Lower leg skin (tissue), 4 donors: ENCODE measurements at places on chromosomes 2 and 18. TPM values are rescaled to one million over a fixed set of nuclear protein-coding genes. Genes with fewer than 3 reads are reported as not detected.

The DPP10 gene
- not detected for total RNA-seq

The ANKRD53 gene
- not detected for total RNA-seq

DNA sequence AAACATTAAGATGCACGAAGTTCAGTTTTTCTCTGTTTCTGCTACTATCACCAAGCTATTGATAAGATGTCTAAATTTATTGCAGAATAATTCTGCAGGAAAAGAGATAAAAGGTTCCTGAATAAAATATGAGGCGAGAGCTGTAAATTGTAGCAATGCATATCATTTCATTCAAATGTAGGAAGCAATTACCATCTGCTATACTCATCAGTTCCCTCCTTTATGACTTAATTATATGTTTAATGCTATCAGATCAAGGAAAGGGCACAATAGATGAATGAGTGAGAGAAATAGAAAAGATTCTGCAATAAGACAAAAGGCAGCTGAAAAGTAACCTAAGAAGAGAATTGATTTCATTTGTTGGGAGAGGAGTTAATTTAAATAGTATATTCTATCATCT lies 108.2 kb upstream of the GALNT5 start:
- no peak for DNase-seq

GRCh38 chr2:215888680-215889079 lies 124.7 kb downstream of the MREG start:
- DNase-seq: no peak
